ENCODE measurements at places on chromosomes 1 and 21.

GRCh38 chr1:2352341-2352896, 38.9 kb downstream of the MORN1 start:
- no peak for DNase-seq

- DNase-seq, result peak; percentile 20
Measured at GRCh38 chr1:55631509-55631908, 416.3 kb upstream of the USP24 start.

DNA sequence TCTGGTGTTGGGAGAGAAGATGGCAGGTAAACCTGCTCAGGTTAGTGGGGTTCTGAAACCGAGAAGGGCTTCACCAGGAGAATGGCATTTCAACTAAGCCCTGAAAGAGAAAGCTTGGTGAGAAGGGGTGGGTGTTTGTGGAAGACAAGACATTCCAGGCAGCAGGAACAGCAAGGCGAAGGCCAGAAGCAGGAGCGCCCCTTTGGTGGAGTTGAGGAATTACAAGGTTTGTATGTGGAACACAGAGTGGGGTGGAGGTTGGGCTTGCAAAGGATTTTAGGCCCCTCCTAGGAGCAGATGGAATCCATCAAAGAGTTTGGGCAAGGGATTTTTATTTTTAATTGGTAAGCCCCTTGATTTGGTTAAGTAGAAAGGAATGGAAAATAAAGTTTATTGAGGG, 24.8 kb upstream of the ELOA start:
- DNase-seq, result peak; percentile 26

DNA sequence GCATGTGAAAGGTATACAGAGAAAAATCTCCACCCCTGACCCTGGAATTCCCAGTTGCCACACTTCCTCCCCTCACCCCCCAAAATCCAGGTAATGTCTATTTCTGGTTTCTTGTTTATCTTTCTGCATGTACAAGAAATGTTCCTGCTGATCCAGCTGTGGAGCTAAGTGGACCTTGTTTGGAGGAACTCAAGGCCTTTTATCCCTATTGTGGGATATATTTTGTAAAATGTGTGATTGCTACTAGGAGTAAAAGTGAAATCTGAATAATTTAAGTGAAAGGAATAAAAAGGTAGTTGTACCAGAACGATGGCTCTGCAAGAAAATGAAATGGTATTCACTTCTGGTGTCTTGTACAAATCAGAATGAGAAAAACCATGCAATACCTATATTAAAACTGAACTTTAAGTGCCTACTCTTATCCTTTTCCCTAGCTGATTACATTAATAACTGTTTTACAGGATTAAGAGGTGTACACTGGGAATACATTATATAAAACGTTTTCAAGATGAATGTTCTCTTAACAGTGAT, 3.0 kb downstream of the SPEN start:
- DNase-seq, result no peak

DNA sequence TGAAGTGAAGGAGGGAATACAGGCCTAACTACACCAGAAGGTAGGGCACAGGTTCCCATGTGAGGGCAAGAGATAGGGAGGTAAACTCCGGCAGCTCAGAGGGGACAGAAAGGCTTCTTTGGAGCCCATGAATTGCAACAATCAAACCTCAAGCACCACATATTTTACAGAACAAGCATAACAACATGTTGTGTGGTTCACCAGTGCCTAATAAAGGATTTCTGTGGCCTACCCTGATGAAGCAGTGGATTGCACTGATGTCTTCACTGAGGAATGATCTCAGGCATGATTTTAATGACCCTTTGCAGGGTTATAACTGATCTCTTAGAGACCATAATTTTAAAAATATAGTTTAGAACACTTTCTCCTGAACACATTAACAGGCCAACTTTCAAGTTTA, 77.4 kb downstream of the RUNX1 start:
- DNase-seq, result no peak

DNA sequence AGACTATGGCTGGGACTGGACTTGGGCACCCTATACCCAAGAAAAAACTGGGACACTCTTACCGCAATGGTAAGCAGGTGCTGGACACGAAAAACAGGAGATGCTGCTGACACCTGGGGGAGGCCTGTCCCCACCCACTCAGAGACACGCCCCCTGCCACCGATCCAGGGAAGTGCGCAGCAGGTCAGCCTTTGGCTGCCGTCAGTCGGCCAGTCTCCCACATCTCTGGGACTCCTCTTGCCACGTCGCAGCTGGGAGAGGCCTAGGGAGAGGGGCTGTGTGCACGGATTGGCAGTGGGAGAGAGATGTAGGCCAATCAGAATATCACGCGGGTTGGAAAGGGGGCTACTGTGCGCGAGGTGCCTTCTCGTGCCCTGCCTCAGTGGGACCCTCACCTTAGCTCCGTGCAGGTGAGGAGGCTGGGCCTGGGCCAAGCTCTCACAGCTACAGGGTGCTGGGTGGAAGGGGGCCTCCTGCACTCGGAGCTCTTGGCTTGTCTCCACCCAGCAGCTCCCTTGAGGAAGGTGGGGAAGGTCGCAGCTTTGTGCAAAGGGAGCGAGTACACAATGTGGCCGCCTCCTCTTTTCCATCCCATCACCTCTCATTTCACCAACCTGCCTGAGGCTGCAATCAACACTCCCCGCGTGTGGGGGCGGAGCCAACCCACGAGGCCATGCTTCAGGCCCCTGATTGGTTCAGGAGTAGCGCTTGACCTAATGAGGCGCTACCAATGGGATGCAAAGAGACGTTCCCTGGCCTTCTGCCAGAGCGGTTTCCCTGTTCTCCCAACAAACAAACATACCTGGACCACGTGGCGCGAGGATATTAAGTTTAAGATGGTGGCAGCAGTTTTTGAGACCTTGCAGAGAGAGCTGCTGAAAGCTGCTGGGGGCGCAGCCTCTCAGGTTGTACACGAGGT, 25.7 kb upstream of the LDLRAP1 start:
- no peak for DNase-seq

DNA sequence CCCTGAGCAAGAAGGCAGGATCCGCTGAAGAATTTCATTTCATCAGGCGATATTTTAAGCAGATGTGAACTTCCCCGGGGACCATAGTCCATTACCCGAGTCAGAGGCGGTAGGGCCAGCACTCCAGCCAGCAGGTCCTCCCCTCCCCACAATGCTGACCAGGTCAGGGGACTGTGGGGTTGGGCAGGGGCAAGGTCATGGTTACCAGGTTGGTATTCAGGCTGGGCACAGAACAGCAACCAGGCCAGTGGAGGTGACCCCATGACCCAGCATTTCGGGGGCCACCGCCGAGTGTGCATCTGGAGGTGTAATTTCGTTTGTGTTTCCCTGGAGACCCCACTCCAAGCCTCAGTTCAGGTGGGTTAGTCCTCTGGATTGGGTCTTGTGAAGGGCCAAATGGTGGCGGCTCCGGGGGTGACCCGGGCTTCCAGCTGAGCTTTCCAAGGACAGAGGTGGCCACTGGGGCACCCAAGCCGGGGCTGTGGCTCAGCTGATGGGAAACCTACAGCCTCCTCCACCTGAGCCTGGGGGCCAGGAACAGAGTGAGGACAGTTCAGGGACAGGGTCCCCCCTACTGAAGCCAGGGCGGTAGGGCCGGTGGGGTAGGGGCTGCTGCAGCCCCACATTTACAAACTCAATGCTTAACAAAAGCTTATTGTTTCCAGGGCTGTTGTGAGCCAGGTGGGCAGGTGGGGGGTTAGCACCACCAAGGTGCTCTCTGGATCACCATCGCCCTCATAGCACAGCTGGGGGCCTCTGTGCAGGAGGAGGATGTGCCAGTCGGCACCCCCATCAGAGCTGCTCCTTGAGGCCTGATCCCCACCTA, 2.8 kb downstream of the PRDM16 start:
- DNase-seq, result no peak

DNA sequence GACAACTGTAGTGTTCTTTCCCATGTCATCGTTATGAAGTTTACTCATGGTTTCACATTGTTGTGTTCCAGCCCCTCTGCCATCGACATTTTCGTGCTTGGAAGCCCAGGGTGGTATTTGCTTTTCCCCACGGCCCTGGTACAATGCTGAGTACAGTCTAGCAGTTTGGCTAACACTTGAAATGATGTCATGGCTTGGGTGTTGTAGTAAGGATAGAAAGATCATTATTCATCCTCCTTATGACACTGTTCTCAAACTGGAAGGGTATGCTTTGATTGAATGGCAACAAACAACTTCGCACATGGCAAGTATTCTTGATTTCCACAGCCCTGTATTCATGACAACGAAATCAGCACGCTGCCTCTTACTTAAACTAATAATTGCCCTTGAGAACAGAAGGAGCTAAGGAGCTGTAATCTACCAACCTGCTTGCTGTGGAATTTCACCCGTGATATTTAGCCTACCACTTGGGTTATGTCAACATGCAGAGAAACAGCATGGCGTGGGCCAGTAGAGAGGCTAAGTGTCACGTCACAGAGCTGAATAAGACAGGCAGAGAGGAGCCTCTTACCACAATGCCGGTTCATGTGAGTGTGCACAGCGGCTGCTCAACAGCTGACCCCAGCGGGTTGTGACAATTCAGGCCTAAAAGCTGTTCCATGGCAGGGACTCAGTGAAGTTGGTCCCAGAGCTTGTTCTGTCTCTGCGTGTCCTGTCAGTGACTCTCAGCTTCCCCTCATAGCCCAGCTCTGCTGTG, 73.9 kb downstream of the KCNJ6 start:
- no peak for DNase-seq

All from GM03348 (cell line).